ENCODE measurements at places on chromosomes 2 and 18.

GRCh38 chr2:44880125-44880483, 61.4 kb upstream of the SIX3 start:
- DNase-seq: no peak

GRCh38 chr2:10665833-10666232, 23.9 kb downstream of the NOL10 start:
- no peak for DNase-seq

DNA sequence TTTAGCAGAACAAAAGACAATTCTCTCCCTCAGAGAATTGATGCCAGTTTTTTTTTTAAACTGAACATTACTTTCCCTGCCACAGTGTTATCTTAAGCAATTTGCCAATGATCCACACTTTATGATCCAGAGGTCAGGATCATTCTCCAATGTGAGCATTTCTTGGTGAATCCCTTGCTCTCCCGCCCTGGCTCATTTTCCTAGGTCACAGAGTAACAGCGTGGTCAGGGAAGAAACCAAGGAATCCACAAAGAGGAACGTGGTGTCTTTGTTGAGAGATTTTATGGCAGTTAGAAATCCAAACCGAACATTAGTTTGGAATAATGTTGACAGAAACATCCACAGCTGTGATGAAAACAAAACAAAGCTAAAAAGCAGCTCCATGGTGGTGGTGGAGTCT, 250.3 kb downstream of the TTC32 start:
- no peak for DNase-seq

DNA sequence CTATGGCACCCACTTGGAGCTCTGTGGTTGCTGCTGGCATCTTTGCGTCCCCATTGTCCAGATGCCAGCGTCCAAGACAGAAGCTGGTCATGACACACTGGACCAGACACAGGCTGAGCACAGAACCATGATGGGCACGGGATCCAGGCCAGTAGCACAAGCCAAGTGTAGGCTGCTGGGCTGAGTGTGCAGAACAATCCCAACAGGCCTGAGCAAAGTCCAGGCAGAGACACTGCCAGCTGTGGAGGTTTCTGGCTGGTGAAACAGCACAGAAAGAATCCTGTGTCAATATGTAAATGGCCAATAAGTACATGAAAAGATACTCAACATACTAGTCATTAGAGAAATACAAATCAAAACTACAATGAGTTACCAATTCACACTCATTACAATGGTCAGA, 705.4 kb downstream of the METTL4 start:
- no peak for DNase-seq

GRCh38 chr2:170917219-170917913, 11.7 kb upstream of the GORASP2 start:
- peak; percentile 14 for DNase-seq

DNA sequence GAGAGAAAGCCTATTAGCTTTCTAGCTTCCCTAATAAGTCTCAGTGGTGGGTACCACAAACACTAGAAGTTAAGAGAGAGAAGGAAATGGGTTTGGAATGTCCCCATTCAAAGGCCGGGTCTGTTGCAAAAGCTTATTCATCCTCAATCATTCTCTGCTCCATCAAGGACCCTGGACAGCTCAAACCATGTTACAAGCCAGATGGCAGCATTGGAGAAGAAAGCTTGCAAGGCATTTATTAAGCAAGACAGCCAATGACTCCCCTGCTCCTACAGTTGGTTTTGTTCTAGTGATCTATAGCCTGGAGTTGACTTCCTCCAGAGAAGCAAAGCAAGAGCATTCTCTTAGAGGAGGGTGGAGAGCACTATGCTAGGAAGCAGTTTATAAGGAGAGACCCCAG, 86.9 kb upstream of the LMAN1 start:
- DNase-seq: peak; percentile 2

- DNase-seq: no peak
Observed at GRCh38 chr18:32167980-32168730, 21.7 kb upstream of the MEP1B start.

GRCh38 chr2:231664727-231665126, 43.6 kb upstream of the PTMA start:
- DNase-seq: no peak

DNA sequence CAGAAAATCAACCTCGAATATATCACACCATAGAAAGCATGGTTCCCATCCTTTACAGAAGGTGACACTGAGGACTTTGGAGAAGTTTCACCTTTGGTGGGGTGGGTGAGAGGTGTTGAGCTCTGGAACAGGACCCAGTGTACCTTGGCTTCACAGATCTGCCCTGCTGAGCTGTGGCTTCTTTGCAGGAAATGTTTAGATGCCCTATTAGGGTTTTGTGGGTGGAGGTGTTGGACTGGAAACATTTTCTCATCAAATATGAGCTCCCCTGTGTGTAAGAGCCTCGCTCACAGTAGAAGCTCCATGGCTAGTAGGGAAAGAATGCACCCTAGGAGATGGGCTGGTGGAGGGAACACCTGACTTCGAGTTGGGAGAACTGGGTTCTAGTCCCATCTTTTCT, 55.6 kb downstream of the RPL37A start:
- no peak for DNase-seq

- no peak for DNase-seq
Observed at GRCh38 chr18:3110034-3110752, 97.2 kb upstream of the LPIN2 start.

- no peak for DNase-seq
Observed at GRCh38 chr2:169462896-169463695, 16.2 kb upstream of the BBS5 start.

DNA sequence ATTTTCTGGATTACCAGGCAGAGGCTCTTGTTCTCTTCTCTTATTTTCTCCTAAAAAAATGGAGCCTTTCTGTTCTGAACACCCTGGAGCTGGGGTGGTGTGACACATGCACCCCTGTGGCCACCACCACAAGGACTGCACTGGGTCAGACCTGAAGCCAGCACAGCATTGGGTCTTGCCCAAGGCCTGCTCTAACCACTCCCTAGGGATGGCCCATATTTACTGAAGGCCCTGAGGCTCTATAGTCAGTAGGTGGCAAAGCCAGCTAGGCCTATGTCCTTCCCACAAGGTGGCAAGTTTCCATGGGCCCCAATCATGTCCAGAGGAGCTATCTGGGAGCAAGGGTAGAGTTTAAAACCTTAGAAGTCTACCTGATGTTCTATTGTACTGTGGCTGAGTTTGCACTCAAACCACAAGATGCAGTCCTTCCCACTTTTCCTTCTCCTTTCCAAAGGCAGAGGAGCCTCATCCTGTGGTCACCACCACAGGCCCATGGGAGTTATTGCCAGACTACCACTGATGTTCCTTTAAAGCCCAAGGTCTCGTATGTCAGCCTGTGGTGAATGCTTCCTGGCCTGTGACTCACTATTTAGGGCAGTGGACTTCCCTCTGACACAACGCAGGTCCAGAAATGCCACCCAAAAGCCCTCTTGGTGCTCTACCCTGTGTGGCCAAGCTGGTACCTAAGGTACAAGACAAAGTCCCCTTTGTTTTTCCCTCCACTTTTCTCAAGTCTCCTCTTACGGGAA, 15.0 kb upstream of the FMNL2 start:
- DNase-seq: no peak

GRCh38 chr2:233085037-233085838, 25.1 kb downstream of the INPP5D start:
- DNase-seq: peak; percentile 45

DNA sequence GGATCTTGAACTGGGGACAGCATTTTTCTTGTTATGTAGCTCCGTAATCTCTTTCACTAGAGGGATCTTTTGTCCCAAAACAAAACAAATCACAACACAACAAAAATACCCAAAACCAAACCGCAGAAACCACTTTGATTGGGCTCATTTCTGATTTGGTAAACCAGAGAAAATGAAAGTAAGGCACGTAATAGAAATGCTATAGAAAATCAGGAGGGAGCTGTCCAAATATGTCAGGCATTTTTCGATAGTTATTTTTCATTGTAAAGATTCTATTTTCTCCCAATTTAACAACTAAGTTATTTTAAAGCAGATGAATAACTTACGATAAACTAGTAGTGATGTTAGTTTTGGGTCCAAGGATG, 406.5 kb downstream of the XIRP2 start:
- DNase-seq: peak; percentile 36

DNA sequence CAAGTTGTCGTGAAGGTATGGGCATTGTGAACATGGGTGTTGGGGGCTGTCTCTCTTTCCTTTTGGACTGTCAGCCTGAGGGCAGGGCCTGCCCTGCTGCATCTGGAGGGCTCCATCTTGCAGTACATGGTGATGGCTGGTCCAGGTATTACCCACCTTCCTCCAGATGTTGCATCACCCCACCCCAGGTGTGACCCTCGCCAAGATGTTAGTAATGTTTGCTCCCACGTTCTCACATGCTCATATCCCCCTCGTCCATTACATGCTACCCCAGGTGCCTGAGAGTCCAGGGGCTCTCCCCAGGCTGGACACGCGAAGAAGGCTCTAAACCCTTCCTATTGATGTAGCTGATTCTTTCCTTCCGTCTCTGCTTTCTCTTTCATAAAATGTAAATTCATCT, 13.9 kb downstream of the ZAP70 start:
- DNase-seq: no peak

DNA sequence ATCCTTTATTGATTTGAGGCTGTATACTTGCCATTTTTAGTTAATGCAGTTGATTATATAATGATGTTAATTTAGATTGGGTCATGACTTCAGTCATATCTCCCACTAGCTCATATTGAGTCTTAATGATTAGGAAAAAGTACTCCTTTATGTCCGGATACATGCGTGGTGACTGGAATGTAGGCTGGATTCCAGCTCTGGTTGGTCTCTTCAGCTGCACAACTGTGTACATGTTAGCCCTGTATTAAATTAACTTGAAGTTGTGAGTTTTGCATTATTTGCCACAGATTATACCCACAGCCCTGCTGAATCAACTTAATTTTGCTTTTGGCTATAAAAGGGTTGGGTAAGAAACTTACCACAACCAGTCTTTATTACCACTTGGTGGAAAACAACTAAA, 22.5 kb downstream of the MOB4 start:
- DNase-seq: no peak

DNA sequence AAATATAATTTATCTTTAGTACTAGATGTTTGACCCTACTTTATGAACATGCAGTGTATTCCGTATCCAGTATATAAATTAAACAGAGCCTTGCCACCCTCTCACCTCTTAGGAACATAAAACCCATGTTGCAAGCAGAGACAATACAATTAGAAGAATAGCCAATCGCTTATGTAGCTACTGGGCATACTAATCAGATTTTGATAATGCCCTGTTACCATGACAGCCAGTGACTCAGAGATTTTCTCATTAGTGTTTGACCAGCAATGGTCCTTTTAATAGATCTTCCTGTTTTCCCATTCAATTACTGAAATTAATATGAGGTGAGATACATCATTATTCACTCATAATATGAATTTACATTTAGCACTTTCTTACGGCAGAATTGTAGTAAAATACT, 547.3 kb upstream of the VWC2L start:
- DNase-seq: no peak
